ENCODE measurements at places on chromosomes 7 and 10. TPM values are rescaled to one million over a fixed set of nuclear protein-coding genes. Genes with fewer than 3 reads are reported as not detected.

The GPRIN2 gene
- 7.8 TPM for total RNA-seq

The CD36 gene
- total RNA-seq = 1.0 TPM

The GCK gene
- total RNA-seq = 0.34 TPM

The CPA2 gene
- not detected for total RNA-seq

The NEUROG3 gene
- total RNA-seq = not detected

The IL6 gene
- total RNA-seq = 3.1 TPM

The ZFAND2A gene
- total RNA-seq = 27.8 TPM

The FBXL13 gene
- total RNA-seq = 0.34 TPM

The TRIL gene
- 0.14 TPM for total RNA-seq

The STARD3NL gene
- total RNA-seq = 29.7 TPM

The STEAP1B gene
- total RNA-seq = 5.5 TPM

The NKX2-3 gene
- not detected for total RNA-seq

The NME8 gene
- not detected for total RNA-seq

The ADAM12 gene
- 0.28 TPM for total RNA-seq

The GNAI1 gene
- total RNA-seq = 121 TPM

The TMEM270 gene
- not detected for total RNA-seq

The NPY4R gene
- total RNA-seq = not detected

The NANOS1 gene
- total RNA-seq = 0.68 TPM

The C10orf95 gene
- 4.4 TPM for total RNA-seq

The HGF gene
- total RNA-seq = not detected

The STAG3 gene
- 0.34 TPM for total RNA-seq

The SLC13A1 gene
- total RNA-seq = not detected

The GRID2IP gene
- total RNA-seq = 0.14 TPM

The DNAH11 gene
- 7.3 TPM for total RNA-seq

The ACHE gene
- under 0.01 TPM for total RNA-seq

The DNA2 gene
- total RNA-seq = 5.1 TPM

The ASNS gene
- total RNA-seq = 165 TPM

The TBX20 gene
- under 0.01 TPM for total RNA-seq

The AGAP3 gene
- 57.8 TPM for total RNA-seq

The SMKR1 gene
- 2.4 TPM for total RNA-seq

The SLC29A3 gene
- 0.34 TPM for total RNA-seq
